ENCODE measurements at places on chromosomes 6 and 20.
A peak's percentile ranks its signal among the peaks of the same experiment; 100 is the strongest.

DNA sequence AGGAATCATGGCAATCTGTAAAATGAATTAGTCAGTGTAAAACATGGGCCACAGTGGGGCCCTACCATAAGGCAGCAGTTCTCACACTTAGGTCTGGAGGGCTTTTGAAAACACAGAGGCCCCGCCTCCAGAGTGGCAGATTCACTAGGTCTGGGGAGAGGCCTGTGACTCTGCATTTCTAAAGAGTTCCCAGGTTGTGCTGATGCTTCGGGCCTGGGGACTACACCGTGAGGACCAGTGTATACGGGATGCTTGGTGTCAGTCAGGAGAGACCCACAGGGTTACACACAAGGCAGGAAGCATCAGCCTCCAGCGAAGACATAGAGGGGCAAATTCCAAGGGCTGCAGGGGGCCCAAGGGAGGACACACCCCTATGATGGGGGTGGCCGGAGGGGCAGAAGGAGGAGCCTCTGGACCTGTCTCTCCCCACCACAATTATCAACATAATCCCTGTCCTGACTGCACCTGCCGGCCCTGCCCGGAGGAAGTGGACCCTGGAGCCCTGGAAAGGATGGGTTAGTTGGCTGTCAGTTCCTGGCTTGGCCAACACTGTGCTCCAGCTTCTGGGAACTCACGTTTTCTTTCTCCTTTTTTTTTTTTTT lies 46.7 kb downstream of the FGD2 start:
- no peak overlapping the region for H3K4me3 ChIP-seq
- no peaks in the 10 kb centered on the region for H3K4me1 ChIP-seq
- H3K36me3 ChIP-seq = no peaks in the 10 kb centered on the region
- H3K27ac ChIP-seq = no peak overlapping the region
- peaks cover 6% of the 10 kb centered on the region for H3K27me3 ChIP-seq

DNA sequence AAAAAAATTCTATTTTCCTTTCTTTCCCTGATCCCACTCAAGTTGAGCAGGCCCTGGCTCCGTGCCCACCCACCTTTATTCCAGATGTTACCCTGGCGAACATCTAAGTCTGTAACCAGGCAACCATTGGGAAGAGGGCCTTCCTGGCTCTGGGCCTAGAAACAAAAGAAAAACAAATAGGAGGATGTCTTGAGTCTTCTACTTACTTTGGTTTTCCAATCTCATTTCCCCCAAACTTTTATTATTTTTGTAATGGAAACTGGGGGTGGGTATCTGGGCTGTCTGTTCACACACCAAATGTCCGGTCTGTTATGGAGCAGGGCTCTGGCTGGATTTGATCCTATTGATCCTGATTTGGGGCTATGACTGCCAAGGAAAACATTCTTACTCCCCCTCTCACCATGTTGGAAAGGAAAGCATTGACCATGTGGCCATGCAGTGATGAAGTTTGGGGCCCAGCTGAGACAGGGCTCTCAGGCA lies 744.1 kb downstream of the DHX35 start:
- H3K36me3 ChIP-seq = no peaks in the 10 kb centered on the region
- no peak overlapping the region for H3K4me3 ChIP-seq
- no peak for DNase-seq
- H3K27me3 ChIP-seq = no peaks in the 10 kb centered on the region

DNA sequence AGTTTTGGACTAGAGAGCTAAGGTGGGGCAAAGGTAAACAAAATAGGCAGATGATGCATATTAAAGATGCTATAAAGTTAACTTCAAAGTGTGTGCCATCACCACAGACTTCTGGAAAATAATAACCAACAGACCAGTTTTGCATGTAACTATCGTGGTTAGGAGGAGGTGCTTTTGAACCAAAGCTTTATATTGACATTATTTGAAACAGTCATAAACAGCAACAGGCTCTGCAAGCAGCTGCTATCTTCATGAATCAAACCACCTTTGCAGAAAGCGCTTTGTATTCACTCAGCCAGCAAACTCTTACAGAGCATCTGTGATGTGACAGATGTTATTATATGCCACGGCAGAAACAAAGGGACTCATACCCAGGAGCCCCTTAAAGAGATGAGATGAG lies 81.9 kb downstream of the CRYBG1 start:
- no peaks in the 10 kb centered on the region for H3K36me3 ChIP-seq
- peaks cover 34% of the 10 kb centered on the region for H3K27me3 ChIP-seq
- no peak for DNase-seq
- no peak overlapping the region for H3K27ac ChIP-seq
- H3K4me1 ChIP-seq = no peaks in the 10 kb centered on the region
- no peak overlapping the region for H3K4me3 ChIP-seq

DNA sequence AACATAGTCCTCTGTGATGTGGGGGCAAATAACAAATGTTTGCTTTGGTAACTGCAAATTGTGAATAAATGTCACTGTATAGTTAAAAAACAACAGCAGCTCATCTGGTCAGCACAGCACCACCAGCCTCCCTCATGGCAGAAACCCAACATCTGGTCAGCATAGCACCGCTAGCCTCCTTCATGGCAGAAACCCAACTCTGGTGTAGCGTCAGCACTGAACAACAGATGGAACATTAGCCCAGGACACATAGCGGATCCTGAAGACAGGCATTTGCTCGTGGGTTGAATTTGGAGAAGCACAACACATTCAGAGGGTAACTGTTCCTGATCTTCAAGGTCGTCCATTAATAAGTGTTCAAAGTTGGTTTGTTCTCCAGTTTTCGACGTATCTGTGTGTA lies 265.9 kb downstream of the DLL1 start:
- no peaks in the 10 kb centered on the region for H3K36me3 ChIP-seq
- no peak overlapping the region for H3K27ac ChIP-seq
- H3K4me1 ChIP-seq = peaks cover 21% of the 10 kb centered on the region
- H3K27me3 ChIP-seq = no peaks in the 10 kb centered on the region

DNA sequence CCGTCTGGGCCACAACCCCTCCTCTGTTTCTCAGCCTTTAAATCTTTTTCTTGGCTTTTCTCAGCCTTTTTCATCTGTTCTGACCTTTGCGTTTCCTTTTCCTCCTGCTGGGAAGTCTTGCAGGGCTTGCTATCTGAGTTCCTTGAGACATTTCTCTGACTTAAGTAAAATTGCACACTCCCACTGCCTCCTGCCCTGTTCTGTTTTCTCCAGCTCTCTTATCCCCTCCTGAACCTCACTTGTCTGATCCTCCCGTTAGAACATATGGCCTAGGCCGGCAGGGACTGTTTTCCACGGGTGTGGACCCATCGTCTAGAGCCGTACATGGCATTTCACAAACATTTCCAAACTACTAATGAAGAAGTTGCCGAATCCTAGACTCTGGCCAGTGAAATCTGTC lies 63.0 kb downstream of the ARID1B start:
- no peaks in the 10 kb centered on the region for H3K4me1 ChIP-seq
- no peak overlapping the region for H3K4me3 ChIP-seq
- H3K36me3 ChIP-seq = no peaks in the 10 kb centered on the region
- DNase-seq = no peak
- H3K27ac ChIP-seq = peak overlapping the region; percentile 47
- no peaks in the 10 kb centered on the region for H3K27me3 ChIP-seq

DNA sequence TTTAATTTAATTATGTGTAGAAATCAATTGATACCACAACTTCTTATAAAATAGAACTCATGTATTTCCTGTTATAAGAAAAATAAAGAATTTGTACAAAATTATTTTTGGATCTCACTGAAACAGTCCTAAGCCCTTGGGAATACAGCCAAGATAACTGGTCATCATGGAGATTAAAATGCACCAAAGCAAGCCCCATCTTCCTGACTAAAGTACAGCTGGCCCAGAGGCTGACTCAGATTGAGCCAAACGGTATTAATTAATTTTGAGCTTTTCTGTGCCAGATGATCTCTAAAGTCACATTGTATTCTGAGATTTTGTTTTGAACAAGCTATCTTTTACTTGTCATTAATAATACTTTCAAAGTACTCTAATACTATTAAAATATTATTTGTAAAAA lies 978.5 kb downstream of the TBC1D32 start:
- H3K4me3 ChIP-seq = no peak overlapping the region
- no peaks in the 10 kb centered on the region for H3K4me1 ChIP-seq
- no peak overlapping the region for H3K27ac ChIP-seq
- no peaks in the 10 kb centered on the region for H3K27me3 ChIP-seq
- H3K36me3 ChIP-seq = no peaks in the 10 kb centered on the region

DNA sequence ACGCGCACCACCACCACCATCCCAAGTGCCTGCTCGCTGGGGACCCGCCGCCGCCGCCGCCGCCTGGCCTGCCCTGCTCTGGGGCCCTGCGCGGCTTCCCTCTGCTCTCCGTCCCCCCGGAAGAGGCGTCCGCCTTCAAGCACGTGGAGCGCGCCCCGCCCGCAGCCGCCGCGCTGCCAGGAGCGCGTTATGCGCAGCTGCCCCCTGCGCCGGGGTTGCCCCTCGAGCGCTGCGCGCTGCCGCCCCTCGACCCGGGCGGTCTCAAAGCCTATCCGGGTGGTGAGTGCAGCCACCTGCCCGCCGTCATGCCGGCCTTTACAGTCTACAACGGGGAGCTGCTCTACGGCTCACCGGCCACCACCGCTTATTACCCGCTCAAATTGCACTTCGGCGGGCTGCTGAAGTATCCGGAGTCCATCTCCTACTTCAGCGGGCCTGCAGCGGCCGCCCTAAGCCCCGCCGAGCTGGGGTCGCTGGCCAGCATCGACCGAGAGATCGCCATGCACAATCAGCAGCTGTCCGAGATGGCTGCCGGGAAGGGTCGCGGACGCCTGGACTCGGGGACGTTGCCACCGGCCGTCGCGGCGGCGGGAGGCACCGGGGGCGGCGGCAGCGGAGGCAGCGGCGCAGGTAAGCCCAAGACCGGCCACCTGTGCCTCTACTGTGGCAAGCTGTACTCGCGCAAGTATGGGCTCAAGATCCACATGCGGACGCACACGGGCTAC lies 7.2 kb downstream of the PRDM13 start:
- H3K4me1 ChIP-seq = no peaks in the 10 kb centered on the region
- no peak overlapping the region for H3K27ac ChIP-seq
- peak overlapping the region; percentile 45 for H3K4me3 ChIP-seq
- no peak for DNase-seq
- no peaks in the 10 kb centered on the region for H3K36me3 ChIP-seq

DNA sequence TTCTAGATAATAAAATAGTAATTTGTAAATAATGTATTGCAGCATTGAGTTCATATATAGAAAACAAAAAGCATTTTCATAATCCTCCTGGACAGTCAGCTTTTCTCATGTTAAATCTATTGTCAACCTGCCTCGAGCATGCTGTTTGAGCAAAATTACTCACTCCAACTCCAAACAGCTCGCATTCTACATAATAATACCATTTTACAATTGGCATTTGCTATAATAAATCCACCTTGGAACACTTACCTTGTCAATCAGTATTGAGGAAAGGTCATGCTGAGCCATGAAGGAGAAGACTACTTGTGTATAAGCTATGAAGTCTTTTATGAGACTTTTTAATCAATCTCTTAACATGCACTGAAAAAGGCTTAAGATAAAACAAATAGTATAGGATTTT lies 682.6 kb downstream of the CBLN4 start:
- no peak overlapping the region for H3K4me3 ChIP-seq
- H3K4me1 ChIP-seq = no peaks in the 10 kb centered on the region
- no peak overlapping the region for H3K27ac ChIP-seq

- DNase-seq = peak; percentile 98
- H3K36me3 ChIP-seq = no peaks in the 10 kb centered on the region
- H3K4me3 ChIP-seq = no peak overlapping the region
Measured at GRCh38 chr20:35768731-35769664, 2.8 kb upstream of the PHF20 start.

DNA sequence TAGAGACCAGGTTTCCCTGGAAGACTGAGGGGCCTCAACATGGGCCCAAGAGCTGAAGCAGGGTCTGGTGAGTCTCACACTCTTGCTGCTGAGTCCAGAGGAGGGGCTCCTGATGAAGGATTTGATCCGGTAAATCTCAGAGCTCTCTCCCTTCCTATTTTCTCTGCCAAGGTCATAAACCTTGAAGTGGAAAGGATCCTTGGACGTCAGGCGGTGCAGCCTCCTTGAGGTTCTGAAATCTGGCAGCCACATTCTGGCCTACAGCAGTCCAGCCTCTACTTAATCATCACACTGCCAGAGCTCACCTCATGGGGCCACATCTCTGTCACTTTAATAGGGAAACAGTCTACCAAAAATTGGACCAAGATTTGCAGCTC lies 24.0 kb downstream of the ACSS1 start:
- DNase-seq = no peak
- no peak overlapping the region for H3K27ac ChIP-seq
- peaks cover 50% of the 10 kb centered on the region for H3K4me1 ChIP-seq
- H3K4me3 ChIP-seq = no peak overlapping the region
- H3K27me3 ChIP-seq = no peaks in the 10 kb centered on the region

DNA sequence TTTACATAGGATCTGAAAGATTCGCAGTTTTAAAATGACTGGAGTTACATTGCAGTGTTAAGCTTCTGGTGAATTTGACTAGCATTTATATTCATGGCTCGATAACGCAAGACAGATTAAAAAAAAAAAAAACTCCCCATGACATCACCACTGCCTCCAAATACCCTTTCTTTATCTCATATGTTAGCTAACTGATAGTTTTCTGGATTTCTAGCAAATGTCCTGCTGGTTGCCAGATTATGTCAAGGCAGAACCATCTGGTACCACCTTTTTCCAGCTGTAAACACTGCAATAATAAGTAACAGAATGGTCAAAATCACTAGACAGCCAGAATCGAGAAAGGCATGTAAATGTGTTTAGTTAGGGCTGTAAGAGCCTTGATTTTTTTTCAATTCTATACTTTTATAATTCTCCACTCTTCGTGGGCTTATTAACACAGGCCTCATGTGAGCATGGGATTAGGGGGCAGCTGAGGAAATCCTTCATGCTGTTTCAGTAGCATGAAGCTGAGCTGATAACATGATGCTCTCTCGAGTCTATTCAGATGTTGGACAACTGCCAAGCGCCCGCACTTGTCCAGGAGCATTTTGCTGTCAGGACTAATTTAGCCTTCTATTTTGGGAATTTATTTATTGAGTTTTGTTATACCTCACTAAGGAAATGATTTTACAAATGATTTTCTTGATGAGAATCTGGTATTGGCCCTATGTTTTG lies 166.0 kb upstream of the SCGN start:
- no peaks in the 10 kb centered on the region for H3K27me3 ChIP-seq
- no peak overlapping the region for H3K4me3 ChIP-seq
- peaks cover 10% of the 10 kb centered on the region for H3K4me1 ChIP-seq
- peaks cover 34% of the 10 kb centered on the region for H3K36me3 ChIP-seq

DNA sequence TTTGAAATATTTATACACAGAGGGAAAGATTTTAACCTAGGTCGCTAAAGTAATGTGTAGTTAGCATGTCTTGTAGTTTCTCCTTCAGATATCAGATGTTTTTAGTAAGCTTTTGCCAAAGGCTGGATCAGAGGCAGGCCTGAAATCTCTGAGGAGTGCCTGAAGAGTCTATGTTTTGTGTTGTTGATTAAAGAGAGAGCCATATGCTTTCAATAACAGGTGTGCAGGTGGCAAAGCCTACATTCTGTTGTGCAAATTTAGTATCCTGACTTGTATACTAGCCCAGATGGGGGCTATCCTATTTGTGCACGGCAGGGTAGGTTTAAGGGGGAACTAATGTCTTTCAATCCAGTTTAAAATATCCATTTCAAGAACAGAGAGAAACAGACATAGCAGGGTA lies 167.1 kb upstream of the ATXN1 start:
- no peaks in the 10 kb centered on the region for H3K4me1 ChIP-seq
- H3K36me3 ChIP-seq = no peaks in the 10 kb centered on the region
- no peak overlapping the region for H3K4me3 ChIP-seq

- no peak overlapping the region for H3K27ac ChIP-seq
- H3K4me1 ChIP-seq = no peaks in the 10 kb centered on the region
- no peaks in the 10 kb centered on the region for H3K36me3 ChIP-seq
Measured at GRCh38 chr20:18001131-18001921, 32.5 kb downstream of the MGME1 start.

GRCh38 chr20:44571362-44571988 lies 10.9 kb upstream of the PKIG start:
- peak overlapping the region; percentile 81 for H3K27ac ChIP-seq
- no peak overlapping the region for H3K4me3 ChIP-seq
- H3K36me3 ChIP-seq = no peaks in the 10 kb centered on the region
